SK-MEL-5 (cell line): ENCODE measurements at places on chromosomes 11 and 22. TPM values are rescaled to one million over a fixed set of nuclear protein-coding genes. Genes with fewer than 3 reads are reported as not detected.

- no peak for DNase-seq
These were observed 2.7 kb downstream of the NAV2 start for GRCh38 chr11:19715373-19715772.

DNA sequence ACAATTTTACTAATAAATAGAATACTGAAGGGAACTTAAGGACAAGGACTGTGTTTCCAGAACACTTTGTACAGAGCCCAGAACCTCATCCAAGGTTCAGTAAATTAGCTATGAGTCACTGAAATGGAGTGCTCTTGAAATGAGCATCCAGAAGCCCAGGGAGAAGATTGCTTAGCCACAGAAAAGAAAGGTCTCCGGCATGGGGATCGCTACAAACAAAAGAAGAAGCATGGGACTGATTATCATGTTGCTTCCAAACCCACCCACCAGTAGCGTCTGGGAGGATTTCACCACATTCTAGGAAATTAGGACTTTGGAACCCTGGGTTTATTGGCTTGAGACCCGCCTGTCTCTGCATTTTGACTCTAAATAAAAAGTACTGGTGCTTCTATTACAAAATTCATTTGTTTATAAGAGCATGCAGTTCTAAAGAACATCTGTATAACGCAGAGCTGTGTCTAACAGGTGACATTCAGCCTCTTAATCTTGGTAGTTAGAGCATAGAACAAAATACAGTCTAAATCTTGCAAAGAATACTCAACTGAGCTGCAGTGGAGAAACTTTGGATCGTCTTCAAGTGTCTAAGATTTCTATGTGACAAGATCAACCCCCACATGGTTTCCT is 35.9 kb upstream of the SESN3 start:
- no peak for DNase-seq

DNA sequence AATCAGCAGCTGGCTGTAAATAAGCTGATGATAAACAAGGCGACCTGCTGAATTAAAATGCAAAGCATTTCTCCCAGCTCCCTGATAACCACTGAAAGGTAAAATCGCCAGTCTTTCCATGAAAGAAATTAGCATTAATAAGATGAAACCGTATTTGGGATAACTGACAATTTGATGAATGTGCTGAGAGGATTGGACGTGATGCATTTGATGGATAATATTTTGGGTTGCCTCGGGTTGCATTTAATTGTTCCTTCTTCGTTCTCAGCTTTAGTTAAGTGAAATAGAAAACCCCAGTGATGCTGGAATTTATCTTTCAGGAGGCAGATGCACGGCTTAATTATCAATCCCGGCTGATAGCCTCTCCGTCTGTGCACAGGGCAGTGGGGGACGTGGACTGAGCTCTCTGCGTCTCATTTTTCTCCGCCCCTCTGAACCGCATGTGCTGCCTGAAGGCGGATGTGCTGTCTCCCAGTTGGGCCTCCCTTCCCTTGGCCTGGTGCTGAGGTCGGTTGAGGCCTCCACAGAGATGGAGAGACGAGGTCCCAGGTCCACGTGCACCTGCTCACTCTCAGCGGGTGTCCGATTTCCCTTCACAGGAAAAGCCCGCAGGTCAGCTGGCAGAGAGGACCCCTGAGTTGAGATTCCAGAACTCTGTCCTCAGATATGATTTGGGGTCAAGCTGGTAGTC is 846.2 kb downstream of the BRD1 start:
- DNase-seq = no peak

DNA sequence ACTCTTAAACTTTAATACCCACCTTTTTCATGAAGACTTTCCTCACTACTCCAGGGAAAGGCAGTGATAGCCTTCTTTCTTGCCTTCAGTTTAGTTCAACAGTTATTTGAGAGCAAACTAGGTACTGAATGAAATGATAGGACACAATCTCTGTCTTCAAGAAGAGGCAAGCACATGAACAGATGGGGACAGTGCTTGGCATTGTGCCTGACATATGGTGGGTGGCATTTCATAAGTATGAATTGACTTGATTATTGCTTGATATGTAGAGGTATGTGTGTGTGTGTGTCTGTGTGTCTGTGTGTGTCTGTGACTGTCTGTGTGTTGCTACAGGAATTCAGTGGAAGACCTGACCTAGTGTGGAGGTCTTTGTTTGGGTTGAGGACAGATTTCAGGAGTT is 504.1 kb downstream of the NELL1 start:
- no peak for DNase-seq

DNA sequence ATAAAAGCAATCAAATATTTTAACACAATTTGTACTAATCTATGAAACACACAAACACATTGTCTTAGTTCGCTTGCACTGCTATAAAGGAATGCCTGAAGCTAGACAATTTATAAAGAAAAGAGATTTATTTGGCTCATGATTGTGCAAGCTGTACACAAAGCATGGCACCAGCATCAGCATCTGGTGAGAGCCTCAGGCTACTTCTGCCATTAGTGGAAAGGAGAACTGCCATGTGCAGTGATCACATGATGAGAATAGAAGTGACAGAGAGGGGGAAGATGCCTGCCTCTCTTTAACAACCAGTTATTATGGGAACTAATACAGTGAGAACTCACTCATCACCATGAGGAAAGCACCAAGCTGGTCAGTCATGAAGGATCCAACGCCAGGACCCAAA is 105.1 kb downstream of the GUCY1A2 start:
- peak; percentile 48 for DNase-seq

Gene ASRGL1
- 7.2 and 8.0 TPM in 2 replicates for total RNA-seq

Gene ALKBH8
- total RNA-seq = 5.9 and 7.1 TPM in 2 replicates
